ENCODE measurements at places on chromosomes 16 and 17. TPM values are rescaled to one million over a fixed set of nuclear protein-coding genes. Genes with fewer than 3 reads are reported as not detected.

The PLEKHH3 gene
- 47.5 TPM for total RNA-seq

The MMP25 gene
- 5.6 TPM for total RNA-seq

The PRSS36 gene
- 1.0 TPM for total RNA-seq

The PRSS22 gene
- total RNA-seq: not detected
